ENCODE measurements at places on chromosomes 4 and X.

GRCh38 chr4:26468283-26468949 lies 21.9 kb downstream of the CCKAR start:
- DNase-seq = no peak

DNA sequence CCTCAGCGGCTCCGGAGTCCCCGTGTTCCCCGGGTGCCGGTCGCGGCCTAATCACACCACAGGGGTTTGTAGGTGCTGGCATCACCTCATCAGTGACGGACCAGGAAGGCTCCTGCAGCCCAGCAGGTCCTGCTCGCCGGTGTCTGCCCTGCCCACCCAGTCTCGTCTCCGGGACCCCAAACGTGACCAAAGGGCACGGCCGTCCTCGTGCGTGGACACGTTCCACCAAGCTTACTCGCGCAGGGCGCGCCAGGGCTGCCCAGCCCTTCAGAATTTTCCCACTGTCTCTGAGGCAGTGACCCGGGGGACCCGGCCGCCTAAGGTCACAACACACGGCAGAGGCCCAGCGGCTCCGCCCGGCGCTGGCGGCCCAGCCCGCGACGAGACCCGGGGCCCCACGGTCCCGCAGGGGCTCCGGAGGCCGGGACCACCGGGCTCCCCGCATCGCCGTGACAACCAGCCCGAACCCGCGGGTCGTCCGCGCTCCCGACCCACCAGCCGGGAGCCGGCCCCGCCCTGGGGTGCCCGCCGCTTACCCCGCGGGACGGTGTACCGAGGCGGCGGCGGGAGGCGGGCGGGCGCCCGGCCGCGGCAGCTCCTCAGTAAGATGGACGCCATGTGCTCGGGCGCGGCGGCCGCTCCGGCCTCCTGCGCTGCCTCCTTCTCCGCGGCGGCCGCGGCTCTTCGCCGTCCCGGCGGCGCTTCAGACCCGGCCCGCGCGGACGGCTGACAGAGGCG lies 454 bp downstream of the LETM1 start:
- DNase-seq = peak; percentile 80

GRCh38 chrX:10217198-10217597 lies 60.4 kb downstream of the CLCN4 start:
- no peak for DNase-seq

DNA sequence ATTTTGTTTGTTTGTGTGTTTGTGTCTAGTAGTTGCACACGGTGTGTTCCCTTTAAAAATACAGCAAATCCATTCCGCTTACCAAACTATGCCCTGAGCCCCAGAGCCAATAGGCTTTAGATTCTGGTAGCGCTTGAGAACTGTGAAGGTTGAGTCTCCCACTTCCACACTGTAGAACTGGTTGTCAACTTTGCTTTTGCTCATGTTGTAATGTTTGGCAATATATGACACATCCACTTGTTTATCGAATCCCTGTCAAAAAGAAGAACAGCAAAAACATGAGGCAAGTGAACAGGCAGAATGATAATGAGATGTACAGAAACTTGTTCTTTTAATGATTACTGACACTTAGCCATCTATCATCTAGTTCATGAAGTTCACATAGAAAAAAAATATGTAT lies 200.6 kb downstream of the MAPK10 start:
- no peak for DNase-seq

- no peak for DNase-seq
Observed at GRCh38 chr4:98474408-98474844, 184.0 kb downstream of the TSPAN5 start.

DNA sequence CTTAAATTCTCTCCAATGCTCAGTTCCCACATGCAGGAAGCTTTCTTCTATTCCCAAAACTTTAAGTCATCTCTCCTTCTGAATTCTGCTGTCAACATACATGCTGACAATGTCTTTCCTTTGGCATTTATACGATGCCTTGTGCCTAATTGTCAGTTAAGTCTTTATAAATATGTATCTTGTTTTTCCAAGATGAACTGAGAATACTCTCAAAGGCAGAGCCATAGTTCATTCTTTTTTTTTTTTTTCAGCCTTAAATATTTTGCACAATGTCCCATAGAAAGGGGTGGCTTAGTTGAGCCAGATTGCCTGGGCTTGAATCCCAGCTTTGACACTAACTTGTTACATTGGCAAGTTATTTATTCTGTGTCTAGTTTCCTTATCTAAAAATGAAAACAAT lies 210.6 kb downstream of the QDPR start:
- DNase-seq = no peak

GRCh38 chrX:32530802-32531403 lies 680.4 kb downstream of the DMD start:
- DNase-seq = peak; percentile 71

- no peak for DNase-seq
Observed at GRCh38 chr4:48252313-48252712, 17.3 kb downstream of the TEC start.

GRCh38 chrX:41689711-41690110 lies 938 bp downstream of the GPR34 start:
- DNase-seq = no peak

DNA sequence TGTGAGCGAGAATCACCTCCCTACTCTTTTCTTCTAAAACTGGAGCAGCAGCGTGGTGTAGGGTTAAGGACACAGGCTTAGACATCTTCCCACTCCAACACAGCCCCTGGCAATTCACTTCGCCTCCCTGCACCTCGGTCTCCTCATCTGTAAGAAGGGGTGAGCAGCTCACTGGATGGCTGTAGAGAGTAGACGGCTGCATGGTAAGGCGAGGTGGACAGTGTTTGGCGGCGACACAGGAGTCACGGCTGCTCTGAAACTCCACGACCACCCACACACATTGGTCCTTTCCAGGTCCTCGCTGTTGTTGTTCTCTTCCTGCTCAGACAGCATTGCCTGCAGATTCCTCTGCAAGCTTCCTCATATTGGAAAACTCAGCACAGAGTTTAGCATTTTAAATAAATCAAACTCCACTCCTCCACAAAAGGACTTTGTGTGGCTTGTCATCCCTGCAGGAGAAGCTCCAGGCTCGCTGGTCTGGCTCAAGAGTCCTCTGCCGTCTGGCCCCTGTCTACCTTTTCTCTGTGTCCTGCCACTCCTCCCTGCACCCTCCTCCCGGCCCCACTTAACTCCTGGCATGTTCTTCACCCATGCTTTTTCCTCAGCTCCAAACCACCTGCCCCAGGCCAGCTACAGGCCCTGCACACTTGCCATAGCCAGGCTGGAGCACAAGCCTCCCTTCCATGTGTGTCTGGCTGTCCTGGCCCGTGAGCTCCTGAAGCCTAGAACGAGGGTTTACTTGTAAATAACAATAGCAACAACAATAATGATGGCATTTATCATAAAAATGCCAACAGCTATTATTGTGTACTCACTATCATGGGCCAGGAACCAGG lies 41.3 kb upstream of the CRMP1 start:
- no peak for DNase-seq

DNA sequence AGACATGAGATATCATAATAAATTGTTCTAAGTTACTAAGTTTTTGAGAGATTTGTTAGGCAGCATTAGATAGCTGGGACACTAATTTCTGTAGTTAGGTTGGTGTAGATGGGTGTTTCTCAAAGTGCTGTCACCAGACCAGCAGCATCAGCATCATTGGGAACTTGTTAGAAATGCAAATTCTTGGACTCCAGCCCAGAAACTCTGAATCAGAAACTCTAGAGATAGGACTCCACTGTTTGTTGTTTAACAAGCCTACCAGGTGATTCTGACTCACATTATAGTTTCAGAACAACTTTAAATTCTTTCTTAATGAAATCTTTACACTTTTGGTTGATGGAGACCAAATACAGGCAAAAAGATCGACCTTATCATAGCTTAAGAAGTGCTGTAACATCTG lies 173.7 kb downstream of the PABPC4L start:
- DNase-seq = peak; percentile 4

GRCh38 chr4:168183717-168184571 lies 91.6 kb downstream of the ANXA10 start:
- DNase-seq = peak; percentile 49

- DNase-seq = no peak
Observed at GRCh38 chrX:17738737-17739535, 1.6 kb downstream of the SCML1 start.

- DNase-seq = no peak
Observed at GRCh38 chr4:177099211-177099610, 210.5 kb upstream of the NEIL3 start.

DNA sequence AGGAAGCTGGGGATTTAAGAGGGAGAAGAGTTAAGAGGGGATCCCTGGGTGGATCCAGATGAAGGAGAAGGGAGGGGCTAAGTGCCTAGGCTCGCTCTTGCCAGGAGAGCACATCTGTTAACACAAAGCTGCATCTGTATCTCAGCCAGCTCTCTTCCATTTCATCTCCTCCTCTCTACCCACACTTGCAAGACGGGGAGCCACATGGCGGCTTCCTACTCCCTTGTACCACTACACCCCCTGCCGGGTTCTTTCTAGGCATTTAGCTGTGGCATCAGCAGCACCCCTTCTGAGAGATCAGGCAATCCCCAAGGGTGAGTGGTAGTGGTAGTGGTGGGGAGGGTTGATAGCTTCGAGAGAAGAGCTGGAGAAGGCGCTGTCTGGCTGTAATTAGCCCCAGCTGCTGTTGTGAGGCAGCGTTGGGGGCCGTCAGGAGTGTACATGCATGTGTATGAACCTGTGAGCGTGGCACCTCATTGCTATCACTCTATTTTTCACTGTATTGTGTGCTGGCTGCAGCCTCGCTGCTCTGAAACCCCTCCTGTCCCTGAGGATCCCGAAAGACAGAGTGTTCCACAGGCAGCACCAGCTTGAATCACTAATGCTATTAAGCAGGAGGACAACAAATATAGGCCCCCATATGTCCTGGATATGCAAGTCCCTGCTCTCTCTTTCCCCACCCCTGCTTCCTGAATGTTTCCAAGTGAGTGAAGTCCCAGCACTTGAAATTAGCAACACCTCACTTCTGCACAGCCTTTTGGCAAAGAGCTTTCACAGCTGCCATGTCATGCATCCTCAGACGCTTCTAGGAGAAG lies 73.7 kb downstream of the RTL9 start:
- no peak for DNase-seq

- no peak for DNase-seq
Observed at GRCh38 chr4:4876945-4877661, 17.6 kb downstream of the MSX1 start.

DNA sequence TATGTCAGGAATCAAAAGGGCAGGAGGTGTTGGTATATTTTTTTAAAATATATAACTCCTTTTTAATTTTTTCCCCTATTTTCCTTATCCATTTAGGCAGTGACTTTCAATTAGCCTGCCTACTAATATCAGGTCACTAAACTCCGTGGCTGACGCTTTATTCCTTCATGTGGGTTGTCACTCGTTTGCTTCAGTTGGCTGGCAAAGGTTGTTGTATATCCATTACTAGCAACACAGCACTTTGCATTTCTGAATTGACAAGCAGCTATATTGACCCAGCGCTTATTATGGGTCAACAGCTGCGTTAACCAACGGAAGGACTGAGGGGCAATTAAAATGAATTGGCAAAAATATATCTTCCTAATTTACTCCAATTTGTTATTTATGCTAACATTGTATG lies 87.7 kb downstream of the ARX start:
- DNase-seq = no peak

DNA sequence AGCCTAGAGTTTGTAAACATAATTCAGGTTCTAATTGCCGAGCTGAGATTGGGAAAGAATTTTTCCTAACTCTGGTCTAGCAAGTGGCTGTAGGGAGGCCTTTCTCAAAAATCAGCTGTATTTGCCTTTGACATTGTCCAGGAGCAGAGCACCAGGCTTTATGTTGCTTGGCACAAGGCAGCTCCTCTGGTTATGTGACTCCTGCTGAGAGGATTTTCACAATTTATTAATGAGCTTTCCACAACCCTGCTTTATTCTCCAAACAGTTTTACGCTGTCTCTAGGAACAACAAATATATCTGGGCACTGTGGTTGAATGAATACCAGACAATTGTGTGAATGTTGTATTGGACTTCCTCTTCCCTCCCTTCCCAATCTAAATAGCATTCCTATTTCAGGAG lies 14.9 kb downstream of the LSM6 start:
- no peak for DNase-seq

DNA sequence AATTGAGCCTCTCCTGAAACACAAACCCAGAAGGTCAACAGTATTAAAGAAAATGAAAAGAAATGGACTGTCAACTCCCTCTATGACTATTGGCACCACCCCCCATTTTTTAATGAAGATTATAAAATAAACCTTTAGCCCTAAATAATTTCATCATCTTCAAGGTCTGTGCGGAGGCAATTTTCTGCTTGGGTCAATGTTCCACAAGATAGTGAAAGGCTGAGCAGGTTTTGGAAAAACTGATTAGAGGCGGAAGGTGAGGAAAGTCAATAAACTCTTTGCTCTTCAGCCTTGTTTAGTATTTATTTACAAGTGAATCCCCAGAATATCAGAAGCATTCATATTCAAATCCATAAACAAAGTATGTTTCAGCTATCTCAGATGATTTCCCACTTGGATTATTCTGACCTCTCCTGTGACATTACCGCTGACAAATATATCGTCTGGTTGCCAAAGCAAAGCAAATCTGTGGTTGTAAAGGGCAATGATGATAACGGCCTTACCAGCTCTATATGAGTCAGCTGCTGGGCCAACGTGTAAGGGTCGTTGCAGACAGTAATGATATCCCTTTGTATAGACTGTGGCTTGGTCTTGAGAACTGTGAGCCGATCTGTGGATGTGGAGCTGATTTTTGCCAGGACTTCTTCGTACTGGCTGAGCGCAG lies 24.0 kb downstream of the RASGEF1B start:
- DNase-seq = no peak

GRCh38 chrX:106898462-106898861 lies 4.7 kb downstream of the RIPPLY1 start:
- DNase-seq = peak; percentile 76

- DNase-seq = peak; percentile 57
Observed at GRCh38 chrX:129823115-129823514, 20.6 kb downstream of the ZDHHC9 start.

DNA sequence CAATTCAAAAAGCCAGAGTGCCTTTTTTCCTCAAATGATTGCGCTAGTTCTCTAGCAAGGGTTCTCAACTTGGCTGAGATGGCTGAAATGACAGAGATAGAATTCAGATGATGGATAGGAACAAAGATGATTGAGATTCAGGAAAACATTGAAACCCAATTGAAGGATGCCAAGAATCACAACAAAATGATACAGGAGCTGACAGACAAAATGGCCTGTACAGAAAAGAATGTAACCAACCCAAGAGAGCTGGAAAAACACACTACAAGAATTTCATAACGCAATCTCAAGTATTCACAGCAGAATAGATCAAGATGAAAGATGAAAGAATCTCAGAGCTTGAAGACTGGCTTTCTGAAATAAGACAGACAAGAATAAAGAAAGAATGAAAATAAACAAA lies 51.7 kb upstream of the MMAA start:
- DNase-seq = no peak

- DNase-seq = peak; percentile 22
Observed at GRCh38 chrX:133374874-133375387, 40.4 kb downstream of the GPC4 start.

GRCh38 chr4:172207258-172207657 lies 394.1 kb downstream of the GALNTL6 start:
- DNase-seq = no peak

DNA sequence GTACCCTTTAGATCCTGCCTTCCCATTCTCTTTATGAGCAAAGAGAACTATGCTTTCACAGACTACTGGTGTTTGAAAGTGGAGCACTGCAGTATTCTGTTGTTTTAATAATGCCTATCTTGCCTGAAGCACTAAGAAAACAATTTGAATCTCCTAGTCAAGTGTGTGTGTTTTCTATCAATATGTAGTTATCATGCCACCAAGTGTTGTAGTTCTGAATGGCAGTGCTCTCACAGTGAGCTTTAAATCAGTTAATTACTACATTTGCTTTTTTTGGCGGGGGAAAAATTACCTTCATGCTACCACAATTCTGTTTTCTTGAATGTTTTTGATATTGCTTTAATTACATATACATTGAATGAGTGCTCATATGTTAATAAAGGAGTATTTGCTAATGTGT lies 143.6 kb upstream of the FAM47A start:
- DNase-seq = peak; percentile 51
